ENCODE measurements at places on chromosomes 2 and 18. TPM values are rescaled to one million over a fixed set of nuclear protein-coding genes. Genes with fewer than 3 reads are reported as not detected.

SP9 gene
- not detected for total RNA-seq

IL36RN gene
- total RNA-seq, result not detected

CDKL4 gene
- not detected for total RNA-seq

KATNAL2 gene
- 1.7 TPM for total RNA-seq

ASB18 gene
- total RNA-seq, result not detected

Measured in bronchus fibroblast of lung (primary cell).